Esophagus squamous epithelium (tissue), 5 donors: ENCODE measurements at places on chromosomes 7 and 10.

GRCh38 chr10:77867124-77867719 is 59.3 kb downstream of the DLG5 start:
- DNase-seq: no peak

DNA sequence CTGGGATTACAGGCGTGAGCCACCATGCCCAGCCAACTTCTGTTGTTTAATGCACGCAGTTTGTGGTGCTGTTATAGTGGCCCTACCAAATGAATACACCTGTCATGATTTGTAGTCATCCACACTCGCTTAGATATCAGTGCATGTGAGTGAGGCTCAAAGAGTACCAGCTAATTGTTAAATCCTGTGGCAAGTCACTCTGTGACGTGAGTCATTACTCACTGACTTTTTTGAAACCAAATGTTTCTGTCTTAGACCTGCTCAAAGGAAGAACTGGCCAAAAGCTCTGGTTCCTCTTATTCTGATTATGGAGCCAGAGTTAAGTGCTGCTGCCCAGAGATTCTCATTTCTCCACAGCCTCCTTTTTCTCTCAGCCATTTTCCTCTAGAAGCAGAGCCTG is 109.4 kb downstream of the PRKAG2 start:
- no peak for DNase-seq

GRCh38 chr7:1224086-1224716 is 8.5 kb upstream of the UNCX start:
- no peak for DNase-seq

DNA sequence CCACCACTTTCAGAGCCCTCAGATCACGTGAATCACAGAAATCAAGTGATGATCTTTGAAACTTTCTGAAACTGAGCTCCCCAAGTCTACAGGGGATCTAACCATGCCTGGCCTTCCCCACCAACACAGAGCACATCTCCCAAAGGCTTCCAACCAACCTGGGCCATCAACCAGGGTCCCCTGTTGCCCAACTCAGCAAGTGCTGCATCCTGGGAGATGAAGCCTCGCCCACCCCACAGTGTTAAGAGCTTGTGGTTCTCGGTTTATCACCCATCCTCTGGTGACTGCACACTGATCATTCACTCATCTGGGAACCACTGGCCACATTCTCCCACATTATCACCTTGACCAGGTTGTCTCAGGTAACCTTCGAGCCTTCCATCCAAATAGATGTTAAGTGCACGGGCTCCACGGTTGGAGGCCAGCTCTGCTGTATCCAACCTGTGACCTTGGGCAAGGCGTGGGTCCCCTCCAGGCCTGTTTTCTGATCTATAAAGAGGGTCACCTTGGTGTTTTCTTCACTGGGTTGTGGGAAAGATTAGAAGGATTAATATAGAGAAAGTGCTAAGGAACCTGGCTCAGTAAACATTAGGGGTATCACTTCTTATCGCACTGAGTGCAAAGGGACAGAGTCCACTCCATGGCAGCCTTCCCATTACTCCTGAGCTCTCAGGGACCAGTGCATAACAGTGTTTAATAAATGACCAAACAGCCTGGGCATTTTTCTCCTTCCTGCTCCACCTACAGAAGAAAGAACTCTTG is 3.6 kb downstream of the ZNF488 start:
- no peak for DNase-seq

- DNase-seq: no peak
These were observed 188.6 kb downstream of the DPY19L1 start for GRCh38 chr7:34848670-34849069.

DNA sequence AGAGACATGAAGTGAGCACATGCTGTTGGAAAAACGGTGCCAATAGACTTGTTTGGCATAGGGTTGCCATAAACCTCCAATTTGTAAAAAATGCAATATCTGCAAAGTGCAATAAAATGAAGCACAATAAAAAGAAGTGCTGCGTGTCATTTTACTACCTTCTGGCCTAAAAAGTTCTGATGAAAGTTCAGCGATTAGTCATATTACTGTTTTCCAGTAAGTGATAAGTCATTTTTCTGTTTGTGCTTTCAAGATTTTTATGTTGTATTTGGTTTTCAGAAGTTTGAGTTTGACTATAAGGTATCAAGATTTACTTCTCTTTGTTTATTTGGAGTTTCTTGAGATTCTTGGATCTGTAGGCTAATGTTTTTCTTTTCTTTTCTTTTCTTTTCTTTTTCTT is 16.8 kb downstream of the AOAH start:
- no peak for DNase-seq

- DNase-seq: no peak
These were observed 152.5 kb downstream of the PPP1R9A start for GRCh38 chr7:95059842-95060313.

DNA sequence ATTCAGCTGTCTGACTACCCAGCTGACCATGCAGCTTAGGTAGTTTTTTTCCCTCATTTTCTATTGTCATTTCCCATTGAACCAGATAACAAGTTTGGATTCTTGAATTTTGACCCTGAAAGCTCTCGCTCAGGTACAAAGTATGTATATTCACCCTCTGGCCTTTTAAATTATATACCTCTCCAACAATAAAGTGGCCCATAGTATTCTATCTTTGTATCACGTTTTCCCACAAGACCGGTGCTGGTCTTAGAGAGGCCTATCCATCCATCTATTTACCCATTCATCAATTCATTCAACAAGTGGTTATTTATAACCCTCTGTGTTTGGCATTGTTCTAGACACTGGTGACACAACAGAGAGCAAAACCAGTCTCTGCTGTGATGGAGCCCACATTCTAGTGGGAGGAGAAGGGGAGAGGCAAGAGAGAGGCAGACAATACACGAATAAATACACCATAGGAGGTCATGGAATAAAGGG is 35.2 kb upstream of the NPSR1 start:
- no peak for DNase-seq

- no peak for DNase-seq
These were observed 181.0 kb downstream of the LRRC4 start for GRCh38 chr7:127850195-127850594.

DNA sequence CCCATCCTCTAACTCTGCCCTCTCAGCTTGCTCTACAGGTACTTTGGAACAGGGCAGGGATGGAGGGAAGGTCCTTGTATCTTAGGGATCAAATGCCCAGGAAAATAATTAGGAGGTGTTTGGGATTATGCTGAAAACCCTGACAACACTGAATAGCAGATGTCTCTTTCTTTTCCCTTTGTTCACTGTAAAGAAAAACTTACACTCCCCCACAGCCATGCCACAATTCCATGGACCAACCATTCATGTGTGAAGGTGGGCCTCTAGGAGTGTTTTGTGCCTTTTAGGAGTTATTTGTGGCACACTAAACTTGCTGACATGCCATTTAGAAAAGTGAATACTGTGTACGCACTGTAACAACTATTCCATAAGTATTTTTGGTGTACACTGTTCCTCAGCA is 108.1 kb downstream of the SNX10 start:
- DNase-seq: no peak

DNA sequence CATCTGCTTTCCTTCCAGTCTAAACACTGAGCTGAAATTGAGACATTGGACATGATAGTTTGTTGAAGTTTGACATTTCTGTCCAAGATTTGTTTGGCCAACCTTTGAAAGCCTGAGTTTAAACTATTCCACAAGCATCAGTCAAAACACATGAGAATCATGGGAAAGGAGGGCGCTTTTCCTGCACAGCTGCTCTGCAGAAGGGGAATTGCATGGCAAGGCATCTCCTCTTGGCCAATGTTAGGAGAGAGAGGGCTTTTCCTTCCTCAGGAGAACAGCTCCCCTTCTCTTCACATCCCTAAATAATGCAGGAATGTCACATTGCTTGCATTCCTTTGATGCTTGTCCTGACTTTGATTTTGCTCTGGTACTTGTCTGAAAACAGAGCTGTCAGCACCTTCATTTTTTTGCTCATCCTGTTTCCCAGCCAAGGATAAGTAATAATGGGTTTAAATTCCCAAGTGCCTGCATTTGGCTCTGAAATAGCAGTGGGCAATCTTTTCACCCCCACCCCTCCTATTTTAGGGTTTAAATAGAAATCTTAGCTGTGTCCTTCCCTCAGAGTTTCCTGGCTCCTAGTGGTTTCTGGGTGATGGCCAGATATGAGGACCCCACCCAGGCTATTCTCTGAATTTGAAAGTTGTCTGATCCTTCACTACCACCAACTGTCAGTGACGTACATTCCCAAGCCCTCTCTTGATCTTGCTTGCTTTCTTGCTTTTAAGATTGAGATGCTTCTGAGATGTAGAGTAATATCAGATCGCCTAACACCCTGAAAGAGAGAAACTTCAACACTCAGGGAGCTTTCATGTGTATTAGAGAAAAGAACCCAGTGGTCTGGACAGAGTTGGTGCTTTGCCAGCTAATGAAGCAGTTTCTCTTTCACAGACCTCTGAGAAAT is 75.2 kb upstream of the NPVF start:
- no peak for DNase-seq

- no peak for DNase-seq
These were observed 107.2 kb downstream of the RUNDC3B start for GRCh38 chr7:87735360-87735759.

DNA sequence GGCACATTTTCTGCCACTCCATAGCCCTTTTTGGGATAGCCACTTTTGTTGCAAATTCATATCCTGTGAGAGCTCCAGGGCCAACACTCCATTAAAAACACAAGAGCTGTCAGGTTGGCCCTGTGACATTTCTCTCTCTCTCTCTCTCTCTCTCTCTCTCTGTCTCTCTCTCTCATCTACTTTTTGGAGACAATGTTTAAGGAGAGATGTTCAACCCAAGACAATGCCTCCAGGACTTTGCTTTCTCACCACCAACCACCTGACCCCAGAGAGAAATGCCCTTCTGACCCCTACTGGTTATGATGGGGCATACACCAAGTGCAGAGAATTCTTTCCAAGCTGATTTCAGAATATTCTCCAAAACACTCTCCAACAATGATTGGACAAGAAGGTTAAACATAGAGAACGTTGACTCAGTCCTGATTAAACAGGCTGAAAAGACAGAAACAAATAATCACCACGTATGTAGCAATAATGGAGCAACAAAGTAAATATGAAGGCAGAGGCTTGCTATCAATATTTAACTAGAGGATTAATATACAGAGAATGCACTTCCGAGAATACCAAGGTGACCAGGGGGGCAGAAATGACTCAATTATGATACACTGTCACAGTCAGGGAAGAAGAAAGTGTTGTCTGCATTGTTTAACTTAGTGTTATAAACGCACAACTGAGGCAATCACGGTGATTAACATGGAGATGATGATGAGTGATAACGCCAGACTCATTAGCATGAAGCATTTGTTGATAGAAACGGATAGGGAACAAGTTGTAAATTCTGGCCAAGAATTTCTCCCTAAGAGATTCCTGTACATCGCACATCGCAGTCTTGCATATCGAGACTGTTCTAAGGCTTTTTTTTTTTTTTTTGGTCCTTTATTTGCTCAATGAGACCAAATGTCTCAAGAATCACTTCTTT is 178.5 kb downstream of the NRP1 start:
- DNase-seq: no peak
